NCI-H1092 (cell line): ENCODE measurements at places on chromosomes 16 and 17.
A peak's percentile ranks its signal among the peaks of the same experiment; 100 is the strongest.

- no peak for DNase-seq
These were observed 577 bp upstream of the HS3ST2 start for GRCh38 chr16:22813223-22813947.

- DNase-seq, result no peak
These were observed 7.3 kb downstream of the CSF3 start for GRCh38 chr17:40022497-40022896.

DNA sequence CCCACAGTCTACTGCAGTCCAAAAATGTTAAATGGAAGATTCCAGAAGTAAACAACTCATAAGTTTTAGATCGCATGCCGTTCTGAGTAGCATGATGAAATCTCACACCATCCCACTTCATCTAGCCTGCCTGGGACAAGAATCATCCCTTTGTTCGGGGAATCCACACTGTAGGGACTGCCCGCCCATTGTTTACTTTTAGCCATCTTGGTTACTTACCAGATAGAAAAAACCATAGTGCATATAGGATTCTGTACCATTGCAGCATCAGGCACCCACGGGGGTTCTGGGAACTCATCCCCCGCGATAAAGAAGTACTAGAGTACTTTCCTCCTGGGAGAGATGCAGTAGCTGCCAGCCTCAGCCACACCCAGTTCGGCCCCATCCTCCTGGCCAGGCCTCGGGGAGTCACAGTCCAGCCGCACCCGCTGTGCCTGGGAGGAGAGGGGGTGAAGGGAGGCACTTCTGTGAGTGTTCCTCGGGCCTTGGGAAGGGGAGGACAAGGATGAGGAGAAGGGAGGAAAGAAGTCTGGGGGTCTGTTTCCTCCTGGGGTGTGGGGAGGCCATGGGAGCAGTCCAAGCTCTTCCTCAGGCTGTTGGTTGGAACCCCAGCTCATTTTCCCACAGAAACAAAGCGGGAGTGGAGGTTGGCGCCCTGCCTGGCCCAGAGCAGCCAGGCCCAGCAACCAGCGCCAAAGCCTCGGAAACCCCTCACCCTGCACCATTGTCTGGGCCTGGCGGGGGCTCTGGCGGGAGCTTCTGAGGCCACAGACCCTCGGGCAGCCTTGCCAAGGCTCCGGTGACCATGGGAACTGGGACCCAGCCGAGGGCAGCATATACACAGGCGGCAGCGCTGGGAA is 8.9 kb downstream of the TRIM47 start:
- peak; percentile 32 for DNase-seq

DNA sequence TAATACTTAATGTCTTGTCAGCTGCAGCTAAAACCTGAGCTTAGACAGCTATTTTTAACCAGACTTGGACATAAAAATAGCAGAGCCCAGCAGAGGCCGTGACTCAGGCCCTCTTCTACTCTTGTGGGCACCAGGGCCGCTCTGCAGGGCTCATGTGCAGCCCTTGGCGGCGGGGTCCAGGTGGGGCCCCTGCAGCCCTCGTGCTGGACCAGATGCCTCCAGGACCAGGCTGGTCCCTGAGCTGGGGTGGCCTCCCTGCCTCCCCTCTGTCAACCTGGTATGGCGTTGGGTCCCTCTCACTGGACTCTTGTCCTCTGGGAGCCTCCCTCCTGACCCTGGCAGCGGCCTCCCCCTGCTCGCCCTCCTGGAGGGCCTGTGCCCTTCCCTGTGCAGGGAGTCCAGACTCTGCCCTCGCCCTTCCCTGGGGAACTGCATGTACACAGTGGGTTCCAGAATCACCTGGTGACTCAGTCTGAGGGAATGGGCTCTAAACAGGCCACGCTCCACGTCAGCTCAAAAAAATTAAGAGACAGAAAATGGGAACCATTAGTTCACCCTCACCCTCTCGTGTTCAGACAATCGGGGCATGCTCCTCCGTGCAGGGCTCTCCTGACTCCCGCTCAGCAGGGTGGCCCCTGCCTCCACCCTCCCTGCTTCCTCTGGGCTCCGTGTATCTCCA is 9.7 kb downstream of the CDK5R1 start:
- no peak for DNase-seq

DNA sequence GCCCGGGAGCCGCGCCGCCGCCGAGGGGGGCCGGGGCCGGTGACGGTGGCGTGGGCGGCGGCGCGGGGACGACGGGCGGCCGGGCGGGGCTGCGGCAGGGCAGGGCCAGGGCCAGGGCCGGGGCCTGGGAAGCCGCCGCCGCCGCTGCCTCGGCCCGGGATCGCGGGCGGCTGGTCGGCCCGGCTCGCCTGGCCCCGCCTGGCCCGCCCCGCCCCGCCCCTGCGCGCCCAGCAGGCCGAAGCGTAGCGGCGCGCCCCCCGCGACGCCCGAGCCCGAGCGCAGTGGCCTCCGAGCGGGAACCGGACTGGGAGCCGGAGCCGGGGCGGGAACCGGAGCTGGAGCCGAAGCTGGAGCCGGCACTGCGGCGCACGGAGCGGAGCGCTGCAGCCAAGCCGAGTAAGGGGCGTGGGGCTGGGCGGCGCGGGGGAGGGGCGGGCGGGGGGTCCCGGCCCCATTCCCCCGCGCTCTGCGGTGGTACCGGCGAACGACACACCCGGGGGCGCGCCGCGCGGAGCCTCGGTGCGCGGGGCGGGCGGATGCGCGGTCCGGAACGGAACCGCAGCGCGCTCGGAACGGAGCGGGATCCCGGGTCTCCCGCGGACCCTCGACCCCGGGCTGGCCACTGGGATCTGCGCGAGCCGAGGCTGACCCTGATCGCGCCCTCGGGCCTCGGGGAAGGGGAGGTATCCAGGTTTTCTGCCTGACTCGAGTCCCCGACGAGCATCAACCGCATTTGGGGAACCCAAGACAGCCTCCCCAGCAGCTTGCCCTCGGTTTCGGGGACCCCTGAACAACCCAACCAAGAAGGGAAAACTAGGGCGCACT is at the start of gene BEAN1:
Gene BEAN1, plus strand, starts transcription at position 260 of the 825 bp plus-strand sequence. CDS start 10,382 bp downstream, outside the sequence.
- DNase-seq, result no peak

GRCh38 chr16:72187551-72187950 is 15.6 kb upstream of the PMFBP1 start:
- no peak for DNase-seq

DNA sequence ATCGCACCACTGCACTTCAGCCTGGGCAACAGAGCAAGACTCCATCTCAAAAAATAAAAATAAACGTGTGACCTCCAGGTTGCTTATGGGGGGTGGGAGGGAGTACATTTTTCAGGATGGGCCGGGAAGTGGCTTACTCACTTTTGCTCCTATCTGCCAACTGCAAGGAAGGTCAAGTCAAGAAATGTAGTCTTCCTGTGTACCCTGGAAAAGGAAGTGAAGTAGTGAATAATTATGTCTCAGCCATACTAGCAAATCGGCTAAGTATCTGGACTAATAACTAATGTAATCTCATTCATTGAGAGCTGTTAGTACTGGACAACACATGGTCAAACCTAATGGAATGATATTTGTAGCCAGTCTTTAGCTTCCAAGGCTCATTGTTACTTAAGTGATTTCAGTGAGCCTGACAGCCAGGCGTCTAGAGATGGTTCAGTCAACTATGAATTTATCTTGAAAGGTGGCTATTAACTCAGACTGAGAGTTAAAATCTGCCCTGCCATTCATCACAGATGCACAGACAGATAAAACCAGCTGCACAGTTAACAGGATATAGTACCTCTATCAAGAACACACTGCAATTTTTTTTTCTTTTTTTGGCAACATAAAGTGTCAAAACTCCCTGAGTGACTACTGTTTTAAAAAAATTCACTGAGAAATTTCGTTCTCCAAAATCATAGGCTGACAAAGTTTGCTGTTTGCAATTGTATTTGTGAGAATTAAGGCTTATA is 3.7 kb upstream of the TACO1 start:
- no peak for DNase-seq

- no peak for DNase-seq
These were observed 31.9 kb upstream of the C16orf78 start for GRCh38 chr16:49341706-49342105.

GRCh38 chr16:67968400-67969253 is at the start of gene SLC12A4:
TSS of gene SLC12A4 (minus strand) at chr16:67968637. CDS start at chr16:67968553, 84 bp downstream.
- DNase-seq, result no peak

- peak; percentile 91 for DNase-seq
These were observed at the start of gene SETD1A for GRCh38 chr16:30957456-30958174. TSS of gene SETD1A (plus strand) at chr16:30957754. CDS start at chr16:30958732, 978 bp downstream.

DNA sequence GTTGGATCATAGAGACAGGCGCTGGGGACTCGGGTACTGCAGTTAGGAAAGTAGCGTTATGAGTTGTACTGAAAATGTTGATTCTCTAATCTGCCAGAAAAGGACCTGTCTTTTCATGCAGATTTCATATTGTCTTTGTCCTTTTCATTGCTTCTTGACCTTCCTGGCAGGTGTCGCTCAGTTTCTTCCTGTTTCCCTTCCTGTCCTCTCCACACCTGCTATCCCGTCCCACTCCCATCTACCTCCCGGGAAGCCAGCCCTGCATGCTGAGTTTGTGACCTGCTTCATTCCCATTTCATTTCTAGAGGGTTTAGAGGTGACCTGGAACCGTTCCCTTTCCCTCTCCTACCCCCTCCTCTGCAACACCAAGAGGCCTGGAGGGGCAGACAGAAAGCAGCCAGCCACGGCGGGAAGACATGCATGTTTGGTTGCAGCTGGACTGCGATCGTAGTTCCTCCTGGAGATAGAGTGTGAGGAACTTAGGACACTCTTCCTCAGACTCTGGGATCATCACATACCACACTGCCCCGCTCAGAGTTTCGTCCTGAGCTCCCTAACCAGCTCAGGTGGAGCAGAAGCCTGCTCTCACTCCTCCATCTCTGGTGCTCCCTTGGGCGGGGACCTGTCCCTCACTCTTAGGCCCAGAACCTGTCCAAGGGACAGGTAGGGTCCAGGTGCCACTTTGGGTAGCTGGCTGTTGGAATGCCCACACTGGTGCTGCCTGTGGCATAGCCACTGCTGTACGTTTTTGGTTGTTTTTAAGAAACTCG is 23.9 kb upstream of the ARHGAP23 start:
- DNase-seq, result no peak

- no peak for DNase-seq
These were observed 168.9 kb upstream of the CIBAR2 start for GRCh38 chr16:85281181-85281580.

DNA sequence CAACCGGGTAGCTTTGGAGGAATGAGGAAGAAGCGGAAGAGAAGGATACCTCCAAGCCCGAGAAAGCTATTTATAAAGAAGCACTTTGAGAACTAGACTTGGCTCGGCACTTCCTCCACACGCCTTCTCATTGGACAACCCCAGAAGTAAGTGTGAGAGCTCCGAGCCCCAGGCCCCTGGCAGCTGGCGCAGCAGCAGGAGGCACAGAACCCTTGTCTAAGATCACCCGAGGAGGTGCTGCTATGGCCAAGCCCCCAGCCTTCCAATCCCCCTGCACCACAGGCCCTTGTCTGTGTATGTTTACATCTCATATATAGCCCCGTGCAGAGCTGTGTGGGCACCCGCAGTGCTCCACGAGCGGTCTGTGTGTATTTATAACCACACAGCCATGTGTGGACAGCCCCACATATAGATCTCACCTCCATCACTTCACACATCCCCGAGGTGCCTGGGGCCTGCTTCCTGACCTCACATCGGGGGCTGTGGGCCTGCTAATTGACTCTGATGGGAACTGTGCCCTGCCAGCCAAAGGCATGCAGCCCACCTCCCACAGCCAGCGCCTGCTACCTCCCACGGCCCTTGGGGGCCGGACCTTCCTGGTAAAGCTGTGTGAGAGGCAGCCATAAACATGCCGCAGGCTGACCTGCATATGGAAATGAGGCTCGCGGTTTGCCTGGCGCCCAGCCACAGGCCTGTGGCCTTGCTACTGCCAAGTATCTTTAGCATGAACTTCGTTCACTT is 96.1 kb downstream of the C17orf67 start:
- no peak for DNase-seq

DNA sequence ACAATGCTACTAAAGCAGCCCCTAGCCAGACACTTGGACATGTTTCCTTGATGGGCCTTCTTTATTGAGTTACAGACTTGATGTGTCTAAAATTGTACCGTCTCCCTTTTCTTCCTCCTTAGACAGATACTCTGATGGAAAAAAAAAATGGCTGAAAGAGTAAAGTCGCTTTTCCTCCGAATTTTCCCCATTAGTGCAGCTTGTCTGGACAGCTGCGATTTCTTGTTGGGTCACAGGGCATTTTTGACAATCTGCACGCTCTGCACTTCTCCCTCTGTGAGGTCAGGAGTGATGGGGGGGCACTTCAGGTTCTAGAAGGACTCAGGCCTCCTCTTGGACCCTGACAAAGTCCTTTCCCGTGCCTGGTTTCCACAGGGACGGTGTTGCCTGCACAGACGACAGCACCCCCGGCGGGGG is 968 bp upstream of the PRKAR1A start:
- no peak for DNase-seq

- DNase-seq, result no peak
These were observed 119.4 kb downstream of the MGAT5B start for GRCh38 chr17:76987486-76988093.

DNA sequence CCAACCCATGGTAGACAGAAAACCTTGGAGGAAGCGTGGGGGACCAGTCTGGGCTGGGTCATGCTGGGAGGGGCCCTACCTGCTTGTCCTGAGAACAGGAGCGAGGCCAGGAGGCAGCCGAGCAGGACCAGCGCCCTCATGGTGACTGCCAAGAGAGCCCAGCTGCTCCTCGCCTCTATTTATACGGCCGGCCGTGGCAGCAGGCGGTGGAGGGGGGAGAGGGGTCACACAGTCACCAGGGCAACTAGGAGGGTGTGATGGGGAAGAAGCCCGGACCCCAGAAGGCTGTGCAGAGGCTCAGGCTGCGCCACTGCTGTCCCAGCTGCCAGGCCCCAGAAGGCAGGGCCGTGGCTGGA is at the start of gene SRL:
Gene SRL, minus strand, starts transcription at position 153 of the 356 bp plus-strand sequence. Its CDS starts 13 bp downstream, at position 140.
- peak; percentile 48 for DNase-seq

- DNase-seq, result no peak
These were observed 4.8 kb upstream of the ZNF469 start for GRCh38 chr16:88377961-88378360.

- DNase-seq, result no peak
These were observed 7.1 kb downstream of the TMEM114 start for GRCh38 chr16:8583199-8583598.

GRCh38 chr16:75114946-75115825 is 1.4 kb downstream of the LDHD start:
- no peak for DNase-seq

- no peak for DNase-seq
These were observed 58.9 kb downstream of the IL21R start for GRCh38 chr16:27460663-27461482.

GRCh38 chr17:4229627-4230541 is 33.9 kb downstream of the ANKFY1 start:
- no peak for DNase-seq

GRCh38 chr17:44258811-44259351 is 9.1 kb downstream of the SLC4A1 start:
- DNase-seq, result no peak

- no peak for DNase-seq
These were observed 532.3 kb upstream of the PSMD7 start for GRCh38 chr16:73764321-73764720.

- DNase-seq, result no peak
These were observed 26.3 kb downstream of the ERN1 start for GRCh38 chr17:64103391-64104364.
